ENCODE measurements at places on chromosomes 11 and 22.

DNA sequence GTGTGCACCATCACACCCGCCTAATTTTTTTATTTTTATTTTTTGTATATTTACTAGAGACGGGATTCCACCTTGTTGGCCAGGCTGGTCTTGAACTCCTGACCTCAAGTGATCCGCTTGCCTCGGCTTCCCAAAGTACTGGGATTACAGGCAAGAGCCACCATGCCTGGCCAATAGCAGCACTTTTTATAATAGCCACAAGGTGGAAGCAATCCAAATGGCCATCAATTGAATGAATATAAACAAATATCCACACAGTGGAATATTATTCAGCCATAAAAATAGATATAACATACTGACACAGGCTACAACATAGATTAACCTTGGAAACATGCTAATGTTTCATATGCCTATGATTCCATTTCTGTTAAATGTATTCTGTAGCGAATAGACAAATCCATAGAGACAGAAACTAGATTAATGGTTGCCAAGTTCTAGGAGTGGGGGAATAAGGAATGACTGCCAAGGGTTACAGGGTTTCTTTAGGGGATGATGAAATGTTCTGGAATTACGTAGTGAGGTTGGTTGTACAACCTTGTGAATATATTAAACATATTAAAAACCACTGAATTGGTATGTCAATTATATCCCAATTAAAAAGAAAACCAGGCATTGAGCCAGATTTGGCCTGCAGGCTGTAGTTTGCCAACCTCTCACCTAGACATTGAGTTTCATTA lies 4.8 kb downstream of the VPS51 start:
- DNase-seq, result no peak

- DNase-seq, result no peak
These were observed 6.0 kb upstream of the GAS2L1 start for GRCh38 chr22:29300467-29300806.

DNA sequence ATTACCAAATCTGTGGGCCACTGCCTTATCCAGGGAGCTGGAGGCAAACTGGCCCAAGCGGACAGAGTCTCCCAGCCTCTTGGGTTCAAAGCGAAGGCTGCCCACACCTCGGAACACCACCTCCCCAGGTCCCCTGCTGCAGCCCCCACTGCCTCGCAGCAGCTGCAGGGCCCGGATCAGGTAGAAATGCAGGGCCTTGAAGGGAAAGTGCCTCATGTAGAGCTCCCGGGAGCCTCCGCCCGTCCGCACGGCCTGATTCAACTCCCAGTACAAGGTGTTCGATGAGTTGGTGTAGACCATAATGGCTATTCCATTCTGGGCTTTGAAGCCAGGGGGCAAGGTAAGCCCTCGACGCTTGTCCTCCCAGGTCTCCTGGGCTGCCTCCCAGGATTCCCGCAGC lies 2.0 kb downstream of the ART5 start:
- DNase-seq, result no peak

GRCh38 chr11:69643646-69644045 lies 2.7 kb downstream of the CCND1 start:
- no peak for DNase-seq

DNA sequence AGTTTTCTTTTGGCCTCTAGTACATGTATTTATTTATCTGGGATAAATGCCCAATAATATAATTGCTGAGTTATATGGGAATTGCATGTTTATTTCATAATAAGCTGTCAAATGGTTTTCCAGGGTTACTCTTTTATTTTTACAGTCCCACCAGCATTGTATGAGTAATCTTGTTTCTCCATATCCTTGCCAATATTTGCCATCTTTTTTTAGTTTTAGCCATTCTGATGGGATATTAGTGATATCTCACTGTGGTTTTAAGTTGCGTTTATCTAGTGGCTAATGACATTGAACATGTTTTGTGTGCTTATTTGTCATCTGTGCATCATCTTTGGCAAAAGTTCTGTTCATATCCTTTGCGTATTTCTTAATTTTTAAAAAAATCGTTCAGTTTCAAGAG lies 372.8 kb upstream of the CCDC179 start:
- DNase-seq, result no peak

- DNase-seq, result peak; percentile 35
These were observed 3.0 kb upstream of the ANKK1 start for GRCh38 chr11:113384551-113384950.

DNA sequence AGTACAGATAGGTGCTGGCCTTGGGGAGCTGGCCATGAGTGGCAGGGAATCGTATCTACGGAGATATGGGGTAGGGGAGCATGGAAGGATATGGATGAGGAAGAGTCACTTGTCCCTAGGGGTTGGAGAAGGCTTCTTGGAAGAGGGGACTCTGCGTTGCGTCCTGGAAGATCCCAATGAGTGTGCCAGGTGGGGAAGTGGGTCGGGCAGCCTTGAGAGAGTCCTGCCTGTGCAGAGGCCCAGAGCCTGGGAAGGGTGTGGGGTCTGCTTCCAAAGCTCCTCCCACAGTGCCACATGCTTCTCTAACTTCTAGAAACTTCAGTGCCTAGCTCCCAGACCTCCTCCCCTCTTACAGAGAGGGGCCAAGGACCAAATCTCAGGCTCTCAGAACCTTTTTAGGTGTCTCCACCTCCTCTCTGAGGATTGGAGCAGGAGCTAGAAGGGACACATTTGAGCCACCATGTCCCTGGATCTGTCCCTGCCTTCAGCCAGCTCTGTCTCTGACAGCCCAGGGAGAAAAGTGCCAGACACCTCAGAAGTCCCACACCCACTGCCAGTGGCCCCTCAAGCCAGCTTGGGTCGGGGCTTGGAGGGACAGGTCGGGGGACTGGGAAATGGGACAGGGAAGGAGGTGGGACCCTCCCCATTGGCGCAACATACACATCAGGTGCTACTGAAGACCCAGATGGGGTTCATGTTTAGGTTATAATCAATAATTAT lies 11.0 kb downstream of the RHBDD3 start:
- DNase-seq, result no peak

DNA sequence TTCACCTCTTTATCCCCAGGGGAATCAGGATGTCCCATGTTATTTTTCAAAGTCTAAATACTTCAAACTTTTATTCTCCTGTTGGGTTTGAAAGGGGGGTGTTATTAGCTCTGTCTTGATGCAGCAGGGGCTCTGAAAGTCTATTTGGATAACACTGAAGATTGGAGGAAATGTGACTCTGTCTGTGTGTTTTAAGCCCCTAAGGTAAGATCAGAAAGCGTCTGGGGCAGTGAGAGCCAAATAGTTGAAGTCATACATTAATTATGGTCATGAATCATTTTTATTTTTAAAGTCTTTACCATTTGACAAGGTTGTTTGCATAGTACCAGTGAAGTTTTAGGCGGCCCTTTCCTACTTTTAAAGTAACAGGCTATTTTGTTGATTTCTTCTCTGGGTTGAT lies 139.0 kb downstream of the UVRAG start:
- no peak for DNase-seq

- peak; percentile 50 for DNase-seq
These were observed 408.3 kb upstream of the CADM1 start for GRCh38 chr11:115912484-115912945.

GRCh38 chr11:27406498-27407354 lies 43.7 kb upstream of the CCDC34 start:
- no peak for DNase-seq

DNA sequence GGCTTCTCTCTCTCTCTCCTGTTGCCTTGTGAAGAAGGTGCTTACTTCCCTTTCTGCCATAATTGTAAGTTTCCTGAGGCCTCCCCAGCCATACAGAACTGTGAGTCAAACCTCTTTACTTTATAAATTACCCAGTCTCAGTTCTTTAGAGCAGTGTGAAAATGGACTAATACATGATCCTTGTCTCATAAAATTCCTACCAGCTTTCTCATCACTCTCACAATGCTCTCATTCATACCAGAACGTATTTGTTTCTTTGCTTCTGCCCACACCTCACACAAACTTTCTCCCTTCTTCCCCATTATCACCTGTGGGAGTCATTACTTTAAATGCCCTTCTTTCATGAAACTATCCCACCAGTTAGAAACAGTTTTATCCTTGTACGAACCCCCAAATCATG lies 62.7 kb upstream of the ARHGAP42 start:
- DNase-seq, result no peak

- DNase-seq, result no peak
These were observed 1165.1 kb downstream of the BRD1 start for GRCh38 chr22:48662476-48663135.

DNA sequence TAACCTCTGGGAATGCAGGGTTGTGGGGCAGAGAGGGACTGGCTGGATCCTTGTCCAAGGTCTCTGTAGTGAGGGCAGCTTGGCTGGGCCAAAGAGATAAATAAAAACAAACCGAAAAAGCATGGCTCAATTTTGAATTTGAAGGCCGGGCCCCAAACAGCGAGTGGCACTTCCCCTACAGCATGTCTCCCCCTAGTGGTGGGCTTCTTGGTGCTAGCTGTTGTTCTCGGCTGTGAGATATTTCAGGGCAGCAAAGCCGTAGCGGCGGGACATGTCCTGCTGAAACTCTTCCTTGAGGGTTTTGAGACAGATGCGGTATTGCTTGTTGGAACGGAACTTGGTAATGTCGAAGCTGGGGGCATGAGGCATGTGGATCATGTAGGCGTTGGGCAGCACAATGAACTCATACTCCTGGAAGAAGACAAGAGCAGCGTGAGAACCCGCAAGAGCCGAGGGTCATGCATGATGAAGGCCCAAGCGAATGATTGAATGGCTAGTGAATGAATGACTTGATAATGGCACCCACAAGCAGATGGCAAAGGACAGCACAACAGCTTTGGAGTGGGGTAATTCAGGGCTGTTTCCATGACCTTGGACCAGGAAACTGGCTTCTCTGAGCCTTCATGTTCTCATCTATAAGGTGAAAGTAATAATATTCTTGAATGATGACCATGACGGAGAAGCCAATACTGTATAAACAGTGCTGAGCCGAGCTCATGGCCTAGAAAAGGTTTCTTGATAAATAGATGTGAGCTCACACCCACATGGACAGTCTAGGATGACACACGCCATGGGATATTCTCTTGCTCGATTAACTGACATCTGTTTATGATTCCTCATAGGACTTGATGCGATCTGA lies 216.3 kb upstream of the SYN3 start:
- DNase-seq, result no peak

DNA sequence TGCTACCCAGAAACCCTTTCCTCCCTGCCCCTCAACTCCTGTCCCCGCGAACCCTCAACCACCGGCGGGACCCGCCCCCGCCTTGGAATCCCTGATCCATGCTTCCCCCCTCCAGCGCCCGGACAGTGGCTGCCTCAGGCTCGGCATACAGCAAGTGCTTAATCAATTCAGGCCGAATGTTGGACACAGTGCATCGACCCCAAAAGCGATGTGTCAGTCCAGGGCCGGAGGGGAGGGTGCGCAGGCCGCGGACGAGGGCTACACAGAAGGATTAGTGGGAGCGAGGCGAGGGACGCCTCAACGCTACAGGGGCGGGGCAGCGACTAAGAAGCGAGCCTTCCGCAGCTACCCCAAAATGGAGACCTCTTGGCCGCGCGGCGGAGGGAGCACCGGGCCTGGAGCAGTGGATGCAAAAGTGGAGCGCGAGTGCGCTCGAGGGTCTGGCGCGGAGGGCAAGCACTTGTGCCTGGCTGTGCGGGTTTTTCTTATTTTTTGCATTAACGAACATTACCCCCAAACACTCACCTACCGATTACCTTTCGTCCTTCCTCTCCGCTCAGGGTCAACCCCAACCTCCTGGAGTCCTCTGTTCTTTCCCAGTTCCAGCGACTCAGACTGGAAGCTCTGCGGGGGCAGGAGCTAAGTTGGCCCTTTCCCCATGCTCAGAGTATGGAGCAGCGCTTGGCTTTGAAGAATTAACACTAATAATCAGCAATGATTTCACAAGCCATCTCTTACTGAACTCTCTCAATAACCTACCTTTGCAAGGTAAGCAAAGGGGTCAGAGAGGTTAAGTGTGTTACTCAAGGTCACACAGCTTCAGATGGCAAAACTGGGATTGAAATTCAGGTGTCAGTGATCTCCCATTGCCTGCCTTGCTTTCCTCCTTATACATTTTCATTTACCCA lies 30.0 kb upstream of the WNT11 start:
- peak; percentile 68 for DNase-seq

- DNase-seq, result no peak
These were observed 43.5 kb downstream of the FANCF start for GRCh38 chr11:22582151-22582410.

DNA sequence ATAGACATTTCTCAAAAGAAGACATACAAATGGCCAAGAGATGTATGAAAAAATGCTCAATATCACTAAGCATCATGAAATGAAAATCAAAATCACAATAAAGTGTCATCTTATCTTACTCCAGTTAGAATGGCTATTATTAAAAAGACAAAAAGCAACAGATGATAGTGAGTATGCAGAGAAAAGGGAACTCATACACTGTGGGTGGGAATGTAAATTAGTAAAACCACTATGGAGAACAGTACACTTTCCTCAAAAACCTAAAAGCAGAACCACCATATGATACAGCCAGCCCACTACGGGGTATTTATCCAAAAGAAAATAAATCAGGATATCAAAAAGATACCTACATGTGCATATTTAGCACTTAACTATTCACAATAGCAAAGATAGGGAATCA lies 700.0 kb upstream of the ANO5 start:
- no peak for DNase-seq

DNA sequence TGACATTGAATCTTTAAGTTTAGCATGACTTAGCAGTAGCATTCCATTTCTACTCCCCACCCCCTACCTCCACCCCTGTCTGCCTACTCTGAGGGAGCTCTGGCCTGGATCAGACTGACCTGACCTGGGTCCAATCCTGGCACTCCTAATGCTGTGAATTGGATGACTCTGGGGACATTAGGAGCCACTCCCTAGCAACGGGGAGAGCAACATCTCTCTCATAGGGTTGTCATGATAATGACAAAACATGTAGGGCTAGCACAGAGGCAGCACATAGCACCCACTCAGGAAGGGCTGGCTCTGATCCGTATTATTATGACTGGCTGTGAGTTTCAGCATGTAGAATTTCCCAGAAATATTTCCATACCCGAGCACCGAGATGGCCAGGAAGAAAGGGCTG lies 40.5 kb downstream of the CABIN1 start:
- DNase-seq, result no peak

DNA sequence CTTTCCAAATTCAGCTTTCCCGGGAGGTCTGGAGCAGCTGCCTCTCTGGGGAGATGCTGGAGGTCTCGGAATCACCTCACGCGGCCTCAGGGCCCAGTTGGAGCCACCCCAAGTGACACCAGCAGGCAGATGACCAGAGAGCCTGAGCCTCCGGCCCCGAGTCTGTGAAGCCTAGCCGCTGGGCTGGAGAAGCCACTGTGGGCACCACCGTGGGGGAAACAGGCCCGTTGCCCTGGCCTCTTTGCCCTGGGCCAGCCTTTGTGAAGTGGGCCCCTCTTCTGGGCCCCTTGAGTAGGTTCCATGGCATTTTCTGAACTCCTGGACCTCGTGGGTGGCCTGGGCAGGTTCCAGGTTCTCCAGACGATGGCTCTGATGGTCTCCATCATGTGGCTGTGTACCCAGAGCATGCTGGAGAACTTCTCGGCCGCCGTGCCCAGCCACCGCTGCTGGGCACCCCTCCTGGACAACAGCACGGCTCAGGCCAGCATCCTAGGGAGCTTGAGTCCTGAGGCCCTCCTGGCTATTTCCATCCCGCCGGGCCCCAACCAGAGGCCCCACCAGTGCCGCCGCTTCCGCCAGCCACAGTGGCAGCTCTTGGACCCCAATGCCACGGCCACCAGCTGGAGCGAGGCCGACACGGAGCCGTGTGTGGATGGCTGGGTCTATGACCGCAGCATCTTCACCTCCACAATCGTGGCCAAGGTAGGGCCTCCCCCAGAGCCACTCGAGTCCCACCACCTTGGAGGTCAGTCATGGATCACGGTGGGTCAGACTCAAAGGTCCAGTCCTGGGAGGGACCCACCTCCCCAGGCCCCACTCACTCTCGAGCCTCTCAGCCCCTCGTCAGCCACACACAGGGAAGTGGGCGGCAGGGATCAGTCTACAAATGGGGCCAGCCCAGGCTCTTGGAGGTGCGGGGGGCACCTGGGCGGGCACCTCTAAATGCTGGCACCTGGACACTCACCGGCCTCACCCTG lies 525 bp downstream of the SLC22A12 start:
- DNase-seq, result no peak
